SK-N-SH (cell line): ENCODE measurements at places on chromosomes 4 and X. TPM values are rescaled to one million over a fixed set of nuclear protein-coding genes. Genes with fewer than 3 reads are reported as not detected.

GRCh38 chr4:174764105-174764729 lies 64.8 kb downstream of the GLRA3 start:
- no peak overlapping the region for H3K4me3 ChIP-seq
- no peaks in the 10 kb centered on the region for H3K36me3 ChIP-seq
- DNase-seq, result peak; percentile 45
- no peaks in the 10 kb centered on the region for H3K27me3 ChIP-seq

The ZNF630 gene
- 0.61 and 1.2 TPM in 2 replicates for polyA plus RNA-seq

The IDS gene
- 78.4 and 103 TPM in 2 replicates for polyA plus RNA-seq

DNA sequence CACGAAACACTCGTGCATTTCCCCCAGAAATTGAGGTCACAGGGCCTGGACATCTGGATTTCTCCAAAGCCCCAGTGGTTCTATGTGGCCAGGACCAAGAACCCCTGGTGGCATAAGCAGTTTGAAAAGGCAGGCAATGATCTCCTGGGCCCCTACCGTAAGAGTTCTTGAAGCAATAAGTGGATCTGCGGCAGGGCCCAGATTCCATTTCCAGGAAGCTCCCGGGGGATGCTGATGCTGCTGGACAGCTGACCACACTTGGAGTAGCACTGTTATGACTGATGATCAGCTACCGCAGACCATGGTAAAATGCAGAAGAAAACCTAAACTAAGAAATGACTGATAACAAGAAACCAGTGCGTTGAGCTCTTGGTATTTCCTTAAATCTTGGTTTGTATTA lies 27.8 kb downstream of the SMS start:
- no peak overlapping the region for H3K4me3 ChIP-seq
- peaks cover 52% of the 10 kb centered on the region for H3K36me3 ChIP-seq
- no peak for DNase-seq
- peaks cover 11% of the 10 kb centered on the region; the same call in 1 of the 2 replicates for H3K4me1 ChIP-seq

The VSIG4 gene
- not detected in 2 replicates for polyA plus RNA-seq

- no peak overlapping the region for H3K4me3 ChIP-seq
- no peak overlapping the region for H3K27ac ChIP-seq
- DNase-seq, result no peak
Observed at GRCh38 chrX:108053218-108053617, 8.4 kb downstream of the VSIG1 start.

DNA sequence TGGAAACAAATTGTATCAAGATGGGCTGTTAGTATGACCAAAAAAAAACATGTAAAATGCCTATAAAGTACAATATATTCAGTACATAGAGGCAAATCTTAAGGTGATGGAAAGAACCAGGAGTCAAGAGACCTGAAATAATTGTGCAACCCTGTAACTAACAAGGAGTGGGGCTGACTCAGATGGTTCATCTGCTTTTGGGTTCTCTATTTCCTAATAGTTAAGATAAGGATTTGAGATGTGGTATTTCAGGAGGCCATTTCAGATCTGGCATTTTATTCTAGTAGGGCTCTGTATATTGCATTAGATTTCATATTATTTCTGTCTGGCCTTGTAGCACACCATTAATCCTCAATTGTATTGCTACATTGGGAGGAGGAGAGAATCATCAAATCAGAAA lies 268.4 kb downstream of the HS3ST1 start:
- no peaks in the 10 kb centered on the region for H3K27me3 ChIP-seq
- no peak for DNase-seq
- no peak overlapping the region for H3K27ac ChIP-seq
- H3K4me3 ChIP-seq, result no peak overlapping the region

DNA sequence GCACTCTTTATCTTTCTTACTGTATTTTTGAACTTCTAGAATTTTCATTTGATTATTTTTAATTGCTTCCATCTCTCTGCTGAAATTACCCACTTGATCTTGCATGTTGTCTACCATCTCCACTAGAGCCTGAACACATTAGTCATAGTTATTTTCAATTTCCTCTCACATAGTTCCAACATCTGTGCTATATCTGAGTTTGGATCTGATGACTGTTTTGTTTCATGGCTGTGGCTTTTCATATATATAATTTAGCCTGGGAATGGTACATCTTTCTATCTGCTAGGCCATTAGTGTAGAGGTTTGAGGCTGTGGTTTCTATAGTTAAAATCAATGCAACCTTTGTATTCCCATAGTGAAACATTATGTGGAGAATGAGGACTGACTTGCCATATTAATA lies 33.2 kb downstream of the NPY2R start:
- no peak overlapping the region for H3K27ac ChIP-seq
- no peaks in the 10 kb centered on the region for H3K27me3 ChIP-seq

DNA sequence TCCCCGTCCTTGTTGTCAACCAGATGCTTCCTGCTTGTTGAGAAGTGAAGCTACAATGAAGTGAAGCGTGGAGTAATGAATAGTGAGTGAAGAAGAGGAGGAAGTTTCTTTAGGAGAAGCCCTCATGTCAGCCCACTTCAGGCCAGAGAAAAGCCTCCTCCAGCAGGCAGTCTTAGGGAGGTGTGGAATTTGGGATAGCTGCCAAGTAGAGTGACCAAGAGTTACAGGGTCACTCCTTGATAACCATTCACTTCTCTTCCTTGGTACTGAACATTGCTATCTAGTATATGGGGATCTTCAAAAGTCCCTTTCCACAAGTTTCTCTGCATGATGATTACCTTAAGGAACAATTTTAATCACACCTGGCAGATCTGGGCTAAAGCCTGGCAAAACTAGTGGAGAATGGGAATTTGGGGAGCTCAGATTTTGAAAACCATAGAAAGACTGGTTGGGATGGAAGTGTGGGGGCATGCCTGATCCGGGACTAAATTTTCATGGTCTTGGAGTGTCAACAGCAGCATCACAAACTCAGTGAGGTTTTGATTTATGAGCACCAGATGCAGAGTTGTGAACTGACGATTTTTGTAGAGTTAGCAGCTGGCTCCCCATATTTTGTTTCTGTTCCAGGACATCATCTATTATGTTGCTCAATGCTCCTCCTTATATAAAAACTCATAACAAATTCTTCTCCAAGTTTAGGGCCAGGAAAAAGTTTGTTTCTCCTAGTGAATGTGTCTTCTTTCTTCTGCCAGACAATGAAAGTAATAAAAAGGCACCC lies 53.1 kb downstream of the IGSF1 start:
- no peak overlapping the region for H3K27ac ChIP-seq
- H3K36me3 ChIP-seq, result no peaks in the 10 kb centered on the region
- no peak for DNase-seq

The MBNL3 gene
- 0.21 and 0.23 TPM in 2 replicates for polyA plus RNA-seq

The SRPX2 gene
- polyA plus RNA-seq, result 14.5 and 18.7 TPM in 2 replicates

DNA sequence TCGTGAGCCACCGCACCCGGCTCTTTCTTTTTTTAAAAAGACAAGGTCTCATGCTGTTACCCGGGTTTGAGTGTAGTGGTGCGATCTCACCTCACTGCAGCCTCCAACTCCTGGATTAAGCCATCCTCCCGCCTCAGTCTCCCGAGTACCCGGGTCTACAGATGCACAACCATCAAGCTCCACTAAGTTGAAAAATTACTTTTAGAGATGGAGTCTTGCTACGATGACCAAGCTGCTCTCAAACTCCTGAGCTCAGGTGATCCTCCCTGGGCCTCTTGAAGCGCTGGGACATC lies 2.0 kb downstream of the SLC25A6 start:
- DNase-seq, result no peak
- H3K36me3 ChIP-seq, result peaks cover 60% of the 10 kb centered on the region
- no peak overlapping the region for H3K27ac ChIP-seq
- H3K4me3 ChIP-seq, result no peak overlapping the region
- H3K4me1 ChIP-seq, result peaks cover 21% of the 10 kb centered on the region; the same call in 1 of the 2 replicates

The PYURF gene
- polyA plus RNA-seq, result 52.0 and 63.2 TPM in 2 replicates

DNA sequence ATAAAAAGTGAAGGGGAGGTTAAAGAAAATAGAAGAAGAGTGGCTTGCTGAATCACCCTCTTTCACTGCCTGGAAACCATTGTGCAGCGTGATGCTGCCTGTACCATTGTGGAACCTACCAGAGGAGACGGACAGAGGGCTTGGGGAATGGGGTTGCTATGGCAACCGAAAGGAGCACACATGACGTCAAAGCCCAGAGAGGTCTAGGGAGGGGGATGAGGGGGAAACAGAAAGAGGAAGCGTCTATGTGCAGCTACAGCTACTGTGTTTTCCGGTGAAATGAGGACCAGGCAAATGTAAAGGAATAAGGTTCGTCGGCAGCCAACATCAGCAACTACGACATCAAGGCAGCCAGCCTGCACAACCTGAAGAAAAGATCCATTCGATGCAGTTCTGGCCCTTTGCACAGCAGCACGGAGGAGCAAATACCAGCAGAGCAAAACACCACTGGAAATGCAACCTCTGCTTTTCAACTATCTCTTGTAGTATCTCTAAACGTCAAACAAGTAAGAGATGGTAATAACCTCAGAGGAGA lies at the start of gene MAPK10:
MAPK10 (minus strand) TSS at position 110 of the 535 bp plus-strand sequence.
- 0 out of 2 replicates have a peak, but pooled peaks cover 3% of the 10 kb centered on the region for H3K36me3 ChIP-seq
- H3K4me3 ChIP-seq, result peak within 1 kb of the TSS; percentile 62
- DNase-seq, result peak; percentile 76
- no peaks in the 10 kb centered on the region for H3K4me1 ChIP-seq
- peak within 1 kb of the TSS; percentile 94 for H3K27ac ChIP-seq

The PNMA5 gene
- not detected in 2 replicates for polyA plus RNA-seq

DNA sequence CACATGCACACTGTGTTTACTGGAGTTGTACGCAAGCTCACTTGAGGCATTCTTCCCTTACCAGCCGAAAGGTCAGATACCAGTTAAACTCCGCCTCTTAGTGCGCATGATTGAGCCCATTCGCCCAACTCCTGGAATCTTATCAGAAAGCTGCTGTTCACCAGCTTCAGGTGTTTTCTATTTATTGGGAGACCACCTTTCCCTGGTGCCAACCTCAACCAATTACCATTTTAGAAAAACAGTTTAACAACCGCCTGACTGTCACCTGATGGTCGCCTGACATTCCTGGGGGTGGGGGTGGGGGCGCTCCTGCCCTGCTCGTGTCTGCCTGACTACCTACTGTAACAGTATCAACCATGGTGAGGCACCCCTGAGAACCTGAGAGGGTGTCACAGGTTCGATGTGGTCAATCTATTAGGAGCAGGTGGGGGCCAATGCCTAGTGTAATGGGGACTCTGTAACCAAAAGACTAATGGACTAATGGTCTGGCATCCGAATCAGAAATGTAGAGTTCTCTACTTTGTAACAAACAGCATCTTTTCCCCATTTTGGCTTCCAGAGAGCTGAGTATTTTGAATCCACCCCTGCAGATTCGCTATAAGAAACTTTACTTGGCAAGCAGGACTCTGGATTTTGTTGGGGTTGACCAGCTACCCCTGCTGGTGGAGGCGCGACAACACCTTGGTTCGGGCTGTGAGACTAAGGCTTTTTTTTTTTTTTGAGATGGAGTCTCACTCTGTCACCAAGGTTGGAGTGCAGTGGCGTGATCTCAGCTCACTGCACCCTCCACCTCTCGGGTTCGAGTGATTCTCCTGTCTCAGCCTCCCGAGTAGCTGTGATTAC lies 58.2 kb upstream of the ZNF157 start:
- H3K36me3 ChIP-seq, result no peaks in the 10 kb centered on the region
- H3K4me1 ChIP-seq, result no peaks in the 10 kb centered on the region
- H3K4me3 ChIP-seq, result no peak overlapping the region
- H3K27me3 ChIP-seq, result no peaks in the 10 kb centered on the region; the same call in 1 of the 2 replicates
- DNase-seq, result peak; percentile 44

DNA sequence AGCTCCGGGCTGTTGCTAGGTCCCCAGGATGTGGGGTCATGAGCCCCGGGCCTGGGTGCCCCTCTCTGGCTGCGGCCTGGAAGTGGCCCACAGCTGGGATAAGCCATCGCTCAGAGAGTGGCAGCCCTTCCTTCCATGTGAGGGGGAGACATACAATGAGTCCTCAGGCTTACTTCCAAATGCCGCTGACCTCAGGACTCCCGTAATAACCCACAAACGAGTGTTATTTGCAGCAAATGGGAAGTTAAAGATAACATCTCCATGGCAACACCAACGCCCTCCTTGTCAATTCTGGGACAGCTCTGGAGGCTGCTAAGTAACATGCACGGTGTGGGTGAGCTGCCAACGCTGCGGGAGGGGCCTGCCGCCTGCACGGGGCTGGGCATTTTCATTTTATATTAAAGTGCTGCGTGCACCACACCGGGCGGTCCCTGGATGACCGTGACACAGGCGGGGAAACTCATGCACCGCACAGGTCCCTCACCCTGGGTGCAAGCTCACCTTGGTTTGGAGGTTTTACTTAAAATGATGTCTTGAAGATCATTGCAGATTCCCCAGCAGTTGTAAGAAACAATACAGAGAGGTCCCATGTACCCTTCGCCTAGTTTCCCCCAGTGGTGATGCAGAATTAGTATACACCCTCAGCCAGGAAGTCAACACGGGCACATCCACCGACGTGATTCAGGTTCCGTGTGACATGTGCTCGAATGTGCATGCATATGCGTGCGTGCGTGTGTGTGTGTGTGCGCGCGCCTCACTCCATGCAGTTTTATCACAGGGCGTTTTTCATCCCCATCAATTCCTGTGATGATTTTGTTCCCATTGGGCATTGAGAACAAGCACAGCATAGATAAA lies 79.4 kb downstream of the ABLIM2 start:
- H3K27ac ChIP-seq, result no peak overlapping the region
- H3K4me1 ChIP-seq, result peaks cover 16% of the 10 kb centered on the region; the same call in 1 of the 2 replicates
- no peak overlapping the region for H3K4me3 ChIP-seq
- H3K36me3 ChIP-seq, result no peaks in the 10 kb centered on the region
- H3K27me3 ChIP-seq, result no peaks in the 10 kb centered on the region
- peak; percentile 77 for DNase-seq

DNA sequence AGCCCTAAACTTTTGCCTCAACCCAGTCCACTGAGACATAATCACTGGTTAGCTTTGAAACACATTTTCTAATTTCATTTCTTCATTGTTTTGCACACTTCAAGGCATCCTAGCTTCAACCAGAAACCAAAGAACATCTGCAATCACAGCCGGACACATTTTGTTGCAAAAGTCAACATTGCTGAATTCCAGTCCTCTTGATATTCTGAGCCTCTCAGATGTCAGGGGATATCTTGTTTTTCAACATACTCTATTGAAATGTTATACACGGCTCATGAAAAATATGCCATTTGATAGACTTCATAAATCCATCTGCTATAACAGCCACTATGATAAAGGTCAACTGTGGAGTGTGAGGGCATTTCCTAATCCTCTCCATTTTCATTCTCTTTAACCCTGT lies 241.6 kb upstream of the PUDP start:
- no peak overlapping the region for H3K4me3 ChIP-seq
- H3K27ac ChIP-seq, result no peak overlapping the region
- no peaks in the 10 kb centered on the region for H3K4me1 ChIP-seq
- H3K27me3 ChIP-seq, result no peaks in the 10 kb centered on the region
- no peaks in the 10 kb centered on the region for H3K36me3 ChIP-seq

The RPA4 gene
- polyA plus RNA-seq, result 0.10 and 0.28 TPM in 2 replicates

- H3K27ac ChIP-seq, result no peak overlapping the region
- H3K36me3 ChIP-seq, result no peaks in the 10 kb centered on the region
- no peaks in the 10 kb centered on the region for H3K4me1 ChIP-seq
- DNase-seq, result no peak
- H3K4me3 ChIP-seq, result no peak overlapping the region
Observed at GRCh38 chr4:187019896-187020295, 296.2 kb upstream of the FAT1 start.

GRCh38 chr4:163492951-163493504 lies 1.5 kb upstream of the TMA16 start:
- peaks cover 4% of the 10 kb centered on the region; the same call in 1 of the 2 replicates for H3K27me3 ChIP-seq
- DNase-seq, result no peak
- H3K27ac ChIP-seq, result no peak overlapping the region
- H3K36me3 ChIP-seq, result peaks cover 4% of the 10 kb centered on the region
- peaks cover 5% of the 10 kb centered on the region for H3K4me1 ChIP-seq

- H3K4me3 ChIP-seq, result no peak overlapping the region
- H3K4me1 ChIP-seq, result no peaks in the 10 kb centered on the region
- no peaks in the 10 kb centered on the region for H3K36me3 ChIP-seq
- H3K27ac ChIP-seq, result no peak overlapping the region
Observed at GRCh38 chr4:145583191-145584055, 35.8 kb upstream of the MMAA start.

GRCh38 chrX:104513162-104513561 lies 52.8 kb upstream of the IL1RAPL2 start:
- H3K36me3 ChIP-seq, result no peaks in the 10 kb centered on the region
- no peaks in the 10 kb centered on the region; the same call in 1 of the 2 replicates for H3K27me3 ChIP-seq
- H3K4me3 ChIP-seq, result no peak overlapping the region
- no peak overlapping the region for H3K27ac ChIP-seq
- no peak for DNase-seq
- H3K4me1 ChIP-seq, result no peaks in the 10 kb centered on the region
